Hippocampal formation (tissue), 2 donors: ENCODE measurements at places on chromosomes 4 and X.

- DNase-seq = peak; percentile 15
Measured at GRCh38 chrX:109632906-109633504, 8.0 kb upstream of the KCNE5 start.

- DNase-seq = no peak
Measured at GRCh38 chr4:154911097-154911496, 130.0 kb downstream of the RBM46 start.

DNA sequence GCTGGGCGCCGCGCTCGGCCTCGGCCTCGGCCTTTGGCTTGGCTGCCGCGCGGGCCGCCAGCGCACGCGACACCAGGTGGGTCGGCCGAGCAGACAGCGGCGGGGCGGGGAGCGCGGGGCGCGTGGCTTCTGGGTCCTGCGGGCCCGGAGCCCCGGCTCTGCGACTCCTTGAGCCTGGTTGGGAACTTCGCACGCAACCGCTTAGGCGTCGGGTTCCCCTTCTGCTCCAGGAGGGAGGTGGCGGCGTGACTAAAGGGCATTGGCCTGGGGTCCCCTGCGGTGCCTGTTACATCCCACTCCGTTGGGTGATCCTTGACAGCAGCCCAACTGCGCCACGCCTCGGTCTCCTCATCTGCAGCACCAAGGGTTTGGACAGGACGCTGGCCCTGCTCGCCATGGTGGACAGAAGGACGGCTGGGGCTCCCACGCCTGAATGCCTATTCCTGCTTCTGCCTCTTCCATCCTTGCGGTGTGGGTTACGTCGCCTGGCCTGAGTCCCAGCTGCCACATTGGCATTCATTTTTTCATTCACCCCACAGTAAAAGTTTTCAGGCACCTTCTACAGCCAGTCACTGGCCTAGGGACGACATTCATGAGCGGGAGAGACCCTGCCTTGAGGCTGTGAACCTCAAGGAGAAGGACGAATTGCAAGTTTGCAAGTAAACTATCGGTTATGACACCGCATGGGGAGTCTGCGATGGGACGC is 631 bp downstream of the EVC start:
- DNase-seq = no peak

- no peak for DNase-seq
Measured at GRCh38 chrX:41665686-41666085, 23.1 kb upstream of the GPR34 start.

DNA sequence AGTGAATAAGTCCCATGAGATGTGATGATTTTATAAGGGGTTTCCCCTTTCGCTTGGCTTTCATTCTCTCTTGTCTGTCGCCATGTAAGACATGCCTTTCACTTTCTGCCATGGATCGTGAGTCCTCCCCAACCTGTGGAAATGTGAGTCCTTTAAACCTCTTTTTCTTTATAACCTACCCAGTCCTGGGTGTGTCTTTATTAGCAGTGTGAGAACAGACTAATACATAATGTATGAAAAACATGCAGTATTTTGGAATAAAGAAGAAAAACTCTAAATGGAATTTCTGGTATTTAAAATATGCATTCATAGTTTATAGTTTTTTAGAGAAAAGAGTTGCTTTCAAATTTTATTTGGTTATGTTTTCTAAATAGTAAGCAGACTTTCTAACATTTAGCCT is 360.7 kb downstream of the PCDH7 start:
- no peak for DNase-seq

- no peak for DNase-seq
Measured at GRCh38 chrX:132409780-132410556, 78.9 kb downstream of the MBNL3 start.
